GDM1 (cell line): ENCODE measurements at places on chromosomes 2 and 18.
A peak's percentile ranks its signal among the peaks of the same experiment; 100 is the strongest.

DNA sequence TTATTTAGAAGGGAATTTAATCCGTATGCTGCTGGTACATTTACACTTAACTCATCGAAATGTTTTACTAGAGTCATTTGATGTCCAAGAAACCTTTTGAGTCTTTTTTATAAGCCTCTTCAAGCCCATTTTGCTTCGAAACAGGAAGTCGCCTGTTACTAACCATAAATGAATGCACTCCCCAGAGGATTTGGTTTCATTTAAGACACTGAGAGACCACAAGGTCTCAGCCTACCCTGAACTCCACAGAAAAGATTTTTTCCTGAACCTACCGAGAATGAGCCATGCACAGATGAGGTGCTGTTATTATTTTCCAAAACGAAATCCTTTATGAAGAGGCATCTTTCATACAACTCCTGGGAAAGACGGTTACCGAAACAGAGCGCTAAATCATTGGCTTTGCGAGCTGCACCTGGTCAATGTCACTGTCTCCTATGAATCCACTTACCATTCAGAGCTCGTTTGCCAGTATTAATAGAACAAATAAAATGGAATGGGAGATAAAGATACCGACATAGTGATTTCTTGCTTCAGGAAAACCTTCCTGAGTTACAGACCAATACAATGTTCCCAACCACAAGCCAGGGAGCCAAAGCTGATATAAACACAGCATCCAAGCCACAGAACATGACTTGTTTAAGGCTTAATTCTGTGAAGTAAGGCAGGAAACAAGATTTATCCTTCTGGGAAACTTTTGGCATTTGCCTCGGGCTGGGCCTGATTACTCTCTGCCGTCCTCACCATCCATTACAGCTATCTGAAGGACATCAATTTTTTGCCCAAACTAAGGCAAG lies 382.1 kb downstream of the OSR1 start:
- DNase-seq = no peak

DNA sequence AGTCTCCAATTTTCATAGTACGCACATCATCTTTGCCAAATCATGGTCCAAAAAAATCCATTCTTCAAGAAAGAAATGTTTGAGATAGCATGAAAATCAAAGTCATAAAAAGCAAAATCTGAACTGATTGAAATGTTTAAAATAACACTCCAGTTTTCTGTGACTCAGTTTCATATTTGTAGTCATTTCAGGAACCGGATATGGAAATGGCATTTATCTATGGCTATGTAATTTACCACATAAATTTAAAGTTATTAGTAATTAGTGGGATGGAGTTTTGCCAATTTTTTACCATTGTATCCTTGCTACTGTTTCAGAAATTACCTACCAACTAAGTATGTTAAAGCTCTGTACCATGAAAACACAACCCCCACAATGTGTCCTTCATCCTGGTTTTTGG lies 456.6 kb upstream of the ACVR2A start:
- DNase-seq = no peak

- DNase-seq = no peak
These were observed 201.2 kb upstream of the TNP1 start for GRCh38 chr2:217060951-217061547.

DNA sequence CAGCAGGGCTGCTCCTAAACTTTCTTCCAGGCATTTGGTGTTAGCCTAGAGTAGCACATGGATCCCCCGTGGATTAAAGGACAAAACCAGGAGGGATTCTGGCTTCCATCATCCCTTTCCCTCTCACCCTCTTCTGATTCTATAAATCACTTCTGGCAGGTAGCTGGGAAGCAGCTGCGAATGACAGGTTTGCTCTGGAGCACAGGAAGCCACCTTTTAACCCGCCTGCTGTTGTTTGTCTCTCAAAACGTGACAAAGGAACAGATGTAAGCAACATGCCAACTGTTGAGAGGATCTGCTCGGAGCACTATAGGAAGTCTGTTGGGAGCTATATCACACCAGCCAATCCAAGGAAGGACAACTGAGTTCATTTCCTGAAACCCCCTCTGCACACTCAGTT lies 101.9 kb downstream of the ACTR2 start:
- no peak for DNase-seq

- DNase-seq = peak; percentile 80
These were observed 3.1 kb downstream of the BCL11A start for GRCh38 chr2:60550178-60550983.

- no peak for DNase-seq
These were observed 95.0 kb downstream of the SPP2 start for GRCh38 chr2:234145511-234145910.

GRCh38 chr2:152648336-152648735 lies 68.9 kb downstream of the PRPF40A start:
- no peak for DNase-seq

DNA sequence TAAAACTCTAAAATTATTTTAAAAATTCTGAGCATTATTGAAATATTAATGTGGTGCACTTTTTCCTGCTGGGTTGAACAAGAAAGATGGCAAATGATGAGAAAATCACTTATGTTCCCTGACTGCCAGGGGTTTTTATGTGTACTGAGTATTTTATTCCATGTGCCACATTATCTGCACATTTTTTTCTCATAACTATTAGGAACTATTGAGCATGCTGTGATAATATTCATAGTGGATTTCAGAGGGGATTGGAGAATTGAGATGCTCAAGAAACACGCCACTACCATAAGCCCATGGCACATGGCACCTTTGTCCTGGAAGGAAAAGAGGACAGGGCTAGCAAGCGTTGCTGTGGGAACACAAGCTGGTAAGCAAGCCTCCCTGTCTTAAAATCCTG lies 478.5 kb upstream of the GYPC start:
- DNase-seq = no peak

- no peak for DNase-seq
These were observed 1.5 kb downstream of the SFXN5 start for GRCh38 chr2:73069855-73070642.

- DNase-seq = no peak
These were observed 198.1 kb downstream of the PDE1A start for GRCh38 chr2:182228741-182229140.

GRCh38 chr2:39919511-39920306 lies 140.7 kb upstream of the THUMPD2 start:
- DNase-seq = no peak

- DNase-seq = no peak
These were observed 13.3 kb upstream of the REEP1 start for GRCh38 chr2:86350751-86351150.

GRCh38 chr18:73136134-73136533 lies 268.3 kb upstream of the NETO1 start:
- DNase-seq = no peak

- DNase-seq = no peak
These were observed 39.4 kb downstream of the MAP4K4 start for GRCh38 chr2:101736861-101737291.

GRCh38 chr2:220705678-220706077 lies 866.4 kb downstream of the EPHA4 start:
- no peak for DNase-seq

DNA sequence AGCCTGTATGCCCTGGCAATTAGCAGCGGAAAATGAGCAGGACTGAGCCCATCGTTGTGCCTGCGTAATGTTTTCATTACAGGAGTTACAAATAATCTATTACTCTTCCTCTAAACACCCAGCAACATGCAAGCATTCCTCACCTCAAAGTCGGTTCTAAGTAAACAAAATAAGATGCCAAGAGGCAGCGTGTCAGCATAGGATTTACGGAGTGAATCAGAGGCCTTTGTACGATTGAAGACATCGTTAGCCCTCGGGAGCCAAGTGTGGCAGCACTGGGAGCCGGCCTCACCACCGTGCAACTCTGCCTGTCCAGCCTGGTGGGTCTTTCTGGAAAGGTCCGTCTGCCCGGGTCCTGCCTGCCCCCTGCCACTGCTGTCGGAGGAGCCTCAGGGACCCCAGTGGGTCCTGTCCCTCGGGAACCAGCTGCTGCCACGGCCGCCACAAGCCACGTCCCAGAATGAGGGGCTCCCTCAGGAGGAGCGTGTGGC lies 80.1 kb upstream of the CTDP1 start:
- no peak for DNase-seq

DNA sequence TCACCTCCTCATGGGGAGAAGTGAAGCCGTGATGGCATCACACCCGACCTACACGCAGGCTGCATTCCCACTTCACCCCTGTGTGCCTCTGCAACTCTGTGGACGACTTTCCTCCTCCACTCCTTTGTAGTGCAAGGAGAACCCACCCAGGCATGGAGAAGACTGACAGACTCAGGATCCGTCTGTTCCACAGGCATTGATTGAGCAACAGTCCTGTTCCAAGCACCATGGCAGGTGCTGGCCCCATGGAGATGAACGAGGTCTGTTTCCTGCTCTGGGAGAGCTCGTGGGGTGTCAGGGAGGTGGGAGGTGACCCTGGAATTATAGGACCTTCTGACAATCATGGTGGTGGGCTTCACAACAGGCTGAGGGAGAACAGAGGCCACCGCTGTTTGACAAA lies 284.7 kb upstream of the HDAC4 start:
- no peak for DNase-seq

GRCh38 chr2:231940795-231941194 lies 14.6 kb upstream of the NPPC start:
- DNase-seq = no peak

- no peak for DNase-seq
These were observed 554.8 kb downstream of the PIK3C3 start for GRCh38 chr18:42509750-42510415.

DNA sequence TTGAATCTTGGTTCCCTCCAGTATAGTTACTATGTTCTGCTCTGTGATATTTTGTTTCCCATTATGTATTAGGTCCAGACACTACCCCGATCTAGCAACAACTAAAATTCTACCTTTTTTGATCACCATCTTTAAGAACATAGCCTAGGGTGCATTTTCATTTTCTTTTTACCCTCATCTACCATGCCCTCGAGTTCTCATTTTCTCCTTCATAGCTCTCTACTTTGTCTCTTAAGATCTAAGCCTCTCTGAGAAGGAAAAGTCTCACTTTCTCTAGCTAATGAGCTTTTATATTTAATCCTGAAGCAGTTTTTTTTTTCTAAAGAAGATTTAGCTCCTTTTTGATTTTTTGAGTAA lies 1089.4 kb upstream of the SLC39A10 start:
- no peak for DNase-seq

DNA sequence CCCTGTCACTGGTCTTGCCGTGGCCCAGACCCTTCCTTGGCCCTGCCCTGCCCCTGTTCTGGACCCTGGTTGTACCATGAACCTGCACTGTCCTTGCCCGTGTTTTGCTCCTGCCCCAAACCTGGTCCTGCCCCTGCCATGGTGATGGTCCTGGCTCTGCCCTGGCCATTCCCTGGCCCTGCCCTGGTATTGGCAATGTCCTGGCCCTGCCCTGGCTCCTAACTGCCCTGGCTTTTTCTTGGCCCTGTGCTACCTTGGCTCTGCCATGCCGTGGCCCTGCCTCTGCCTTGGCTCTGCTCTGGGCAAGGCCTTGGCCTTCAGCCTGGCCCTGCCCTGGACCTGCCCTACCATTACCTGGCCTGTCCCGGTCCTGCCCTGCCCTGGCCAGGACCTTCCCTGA lies 5.5 kb upstream of the ANKRD62 start:
- no peak for DNase-seq

DNA sequence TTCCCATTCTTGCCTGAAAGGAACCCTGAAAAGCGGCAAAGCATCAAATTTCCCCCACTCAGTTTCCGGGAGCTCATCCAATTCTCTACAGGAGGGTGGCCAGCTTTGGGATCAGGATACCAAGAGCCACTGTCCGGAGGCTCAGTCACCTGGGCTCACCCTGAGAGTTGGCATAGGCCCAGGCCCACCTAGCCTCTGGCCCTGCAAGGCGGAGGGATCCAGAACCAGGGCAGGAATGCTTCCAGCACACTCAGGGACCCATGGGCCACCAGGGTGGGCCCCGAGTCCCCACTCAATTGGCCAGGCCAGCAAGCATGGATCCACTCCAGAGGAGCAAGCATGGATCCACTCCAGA lies 432.9 kb upstream of the MYT1L start:
- no peak for DNase-seq

- DNase-seq = no peak
These were observed 109.7 kb downstream of the CD8B2 start for GRCh38 chr2:106596844-106597243.

- no peak for DNase-seq
These were observed 109.2 kb upstream of the AGAP1 start for GRCh38 chr2:235384624-235385023.

DNA sequence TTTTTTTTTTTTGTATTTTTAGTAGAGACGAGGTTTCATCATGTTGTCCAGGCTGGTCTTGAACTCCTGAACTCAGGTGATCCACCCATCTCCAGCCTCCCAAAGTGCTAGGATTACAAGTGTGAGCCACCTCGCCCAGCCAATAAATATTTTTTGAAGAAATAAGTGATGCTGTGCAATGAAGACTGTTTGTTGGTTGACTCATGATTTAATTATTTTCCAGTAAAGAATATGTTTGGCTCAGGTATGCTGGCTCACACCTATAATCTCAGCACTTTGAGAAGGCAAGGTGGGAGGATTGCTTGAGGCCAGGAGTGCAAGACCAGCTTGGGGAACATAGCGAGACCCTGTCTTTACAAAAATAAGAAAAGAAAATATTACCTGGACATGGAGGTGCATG lies 41.8 kb upstream of the LPIN2 start:
- no peak for DNase-seq

GRCh38 chr2:241461693-241462677 lies 46.4 kb downstream of the STK25 start:
- no peak for DNase-seq

DNA sequence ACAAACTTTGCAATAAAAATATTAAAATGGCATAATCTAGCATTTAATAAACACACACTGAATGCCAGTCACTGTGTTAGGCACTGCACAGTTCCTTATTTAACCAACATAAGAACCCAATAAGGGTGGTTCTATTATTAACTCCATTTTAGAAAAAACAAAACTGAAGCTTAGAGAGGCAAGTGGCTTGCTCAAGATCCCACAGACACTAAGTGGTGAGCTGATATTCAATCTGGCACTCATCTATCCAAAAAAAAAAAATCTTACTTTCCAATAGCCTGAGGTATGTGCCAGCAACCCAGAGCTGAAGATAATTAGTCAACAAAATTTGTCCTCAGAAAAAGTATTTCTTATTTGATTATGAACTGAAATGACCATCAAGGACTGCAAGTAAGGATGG lies 799 bp downstream of the CYTIP start:
- DNase-seq = no peak

DNA sequence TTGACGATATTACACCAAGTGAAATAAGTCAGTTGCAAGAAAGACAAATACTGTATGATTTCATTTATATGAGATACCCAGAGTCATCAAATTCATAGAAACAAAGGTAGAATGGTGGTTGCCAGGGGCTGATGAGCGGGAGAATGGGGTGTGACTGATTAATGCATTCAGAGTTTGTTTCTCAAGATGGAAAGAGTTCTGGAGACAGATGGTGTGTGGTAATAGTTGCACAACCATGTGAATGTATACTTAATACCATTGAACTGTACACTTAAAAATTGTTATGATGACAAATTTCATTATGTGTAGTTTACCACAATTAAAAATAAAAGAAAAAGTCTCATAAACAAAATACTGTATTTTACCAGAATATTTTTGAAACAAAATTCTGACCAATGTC lies 117.3 kb downstream of the PIGN start:
- no peak for DNase-seq

- DNase-seq = no peak
These were observed 132.0 kb downstream of the OSR1 start for GRCh38 chr2:19226386-19226785.
